GM12892 (cell line): ENCODE measurements at places on chromosomes 3 and 15.

DNA sequence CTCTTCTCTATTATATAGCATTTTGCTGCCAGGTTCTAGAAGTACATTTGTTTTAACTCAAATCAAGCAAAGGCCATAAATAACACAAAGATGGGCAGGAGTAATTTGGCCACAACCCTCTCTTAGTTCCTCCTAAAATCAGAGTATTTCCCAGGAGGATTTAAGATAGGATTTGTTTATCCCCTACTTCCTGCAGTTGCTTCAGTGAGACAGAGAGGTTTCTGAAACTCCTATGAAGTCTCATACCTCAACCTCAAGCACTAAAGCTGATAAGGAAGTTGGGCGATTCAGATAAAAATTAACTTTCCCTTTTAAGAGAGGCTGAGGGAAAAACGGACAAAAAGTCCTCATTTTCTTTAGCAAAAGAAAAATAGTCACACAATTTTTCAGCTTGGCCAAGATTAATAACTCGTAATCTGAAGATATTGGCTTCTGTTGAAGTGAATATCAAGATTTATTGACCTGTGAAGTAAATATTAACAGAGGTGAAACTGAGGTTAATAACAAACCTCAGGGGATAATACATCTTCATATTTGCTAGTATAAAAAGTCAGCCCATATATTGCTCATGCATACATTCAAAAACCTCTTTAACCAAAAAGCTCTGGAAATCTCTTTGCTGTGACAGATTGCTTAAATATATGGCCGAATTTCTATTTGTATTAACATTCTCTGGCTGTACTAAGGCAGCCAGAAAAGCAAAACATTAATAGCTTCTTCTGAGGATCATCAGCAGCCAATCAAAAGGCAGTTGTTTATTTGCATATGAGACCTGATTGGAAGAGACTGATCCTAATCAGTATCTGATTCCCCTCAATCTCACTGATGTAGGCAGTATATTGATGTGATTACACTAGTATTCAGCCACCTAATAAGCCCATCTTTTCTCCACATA, 90.6 kb upstream of the GADL1 start:
- no peak for DNase-seq

DNA sequence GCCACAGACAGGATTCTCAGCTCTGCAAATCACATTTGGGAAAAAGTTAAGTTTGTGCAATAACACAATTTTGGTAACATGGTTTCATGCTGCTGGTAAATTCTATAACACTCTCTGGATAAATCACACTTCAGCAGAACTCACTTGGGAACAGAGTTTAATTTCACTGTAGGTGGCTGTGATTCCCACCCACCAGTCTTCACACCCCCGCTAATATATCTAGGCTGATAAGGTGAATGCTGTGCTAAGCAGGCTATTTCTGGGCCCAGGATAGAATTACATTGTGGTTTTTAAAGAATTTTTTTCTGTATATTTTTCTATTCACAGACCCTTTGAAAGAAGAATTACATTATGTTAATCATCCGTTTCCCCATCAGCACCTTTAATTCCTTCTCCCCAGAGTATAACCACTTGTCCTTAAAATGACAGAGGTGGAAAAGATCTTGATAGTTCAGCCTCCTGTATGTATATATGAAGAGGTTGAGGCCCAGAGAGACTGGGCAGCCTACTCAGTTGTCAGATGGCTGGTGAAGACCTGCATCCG, 22.9 kb downstream of the MAP2K1 start:
- no peak for DNase-seq

GRCh38 chr15:89513284-89513683, 16.9 kb upstream of the RHCG start:
- no peak for DNase-seq

DNA sequence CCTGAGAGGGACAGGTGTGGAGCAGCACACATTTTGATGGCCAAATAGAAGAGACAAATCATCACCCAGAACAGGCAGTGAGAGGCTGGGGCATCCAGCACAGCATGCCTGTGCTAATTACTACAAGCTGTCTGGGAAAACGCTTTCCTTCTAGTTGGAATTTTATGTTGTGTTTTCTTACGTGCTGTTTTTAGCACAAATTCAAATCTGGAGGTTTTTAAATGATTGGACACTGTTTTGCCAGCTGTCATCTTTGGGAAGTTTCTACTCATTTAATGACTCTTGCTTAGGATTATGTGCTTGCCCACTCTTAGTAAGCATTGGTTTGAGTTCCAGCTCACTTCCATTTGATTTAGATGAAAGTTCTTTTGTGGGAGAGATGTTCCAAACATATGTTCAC, 43.5 kb downstream of the EAF1 start:
- DNase-seq: no peak

GRCh38 chr3:124619887-124620599, 110.2 kb upstream of the UMPS start:
- no peak for DNase-seq

GRCh38 chr3:84825817-84826216, 133.0 kb upstream of the CADM2 start:
- no peak for DNase-seq

GRCh38 chr3:119628816-119629445, 31.2 kb downstream of the PLA1A start:
- DNase-seq: no peak

GRCh38 chr15:44882499-44882968, 74.0 kb upstream of the TERB2 start:
- no peak for DNase-seq

- no peak for DNase-seq
Measured at GRCh38 chr3:125477701-125478100, 42.3 kb downstream of the SNX4 start.

DNA sequence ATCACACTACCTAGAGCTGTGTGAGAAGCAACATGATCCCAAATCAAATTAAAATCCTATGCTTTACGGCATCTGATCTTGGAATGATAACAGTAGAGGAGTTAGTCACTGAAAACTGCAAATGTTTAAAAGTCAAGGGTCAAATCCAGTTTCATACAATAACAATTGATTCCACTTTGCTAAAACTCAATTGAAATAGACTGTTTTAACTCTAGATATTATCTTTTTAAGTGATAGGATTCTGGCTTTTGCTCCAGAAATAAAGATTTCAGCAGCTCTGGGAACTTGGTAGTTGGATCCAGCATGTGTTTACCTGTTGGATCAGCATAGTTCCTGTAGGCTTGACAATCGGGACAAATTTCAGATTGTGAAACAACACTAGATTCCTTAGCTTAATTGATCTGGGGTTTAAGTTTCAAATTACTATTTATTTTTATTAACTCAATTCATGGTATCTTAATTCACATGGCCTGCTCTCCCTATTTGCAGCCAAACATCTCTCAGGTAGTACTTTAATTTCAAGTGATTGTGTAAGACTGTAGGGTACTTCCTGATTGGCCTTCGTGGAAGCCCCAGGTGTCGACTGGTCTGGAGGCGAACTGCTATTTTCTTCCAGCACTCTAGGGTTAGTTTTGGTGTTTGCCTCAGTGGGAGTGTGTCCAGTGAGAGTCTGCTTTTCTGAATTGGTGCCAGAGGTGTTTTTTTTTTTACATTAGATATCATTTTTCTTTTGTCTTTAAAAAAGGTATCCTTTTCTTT, 16.6 kb downstream of the NFKBIZ start:
- DNase-seq: no peak

DNA sequence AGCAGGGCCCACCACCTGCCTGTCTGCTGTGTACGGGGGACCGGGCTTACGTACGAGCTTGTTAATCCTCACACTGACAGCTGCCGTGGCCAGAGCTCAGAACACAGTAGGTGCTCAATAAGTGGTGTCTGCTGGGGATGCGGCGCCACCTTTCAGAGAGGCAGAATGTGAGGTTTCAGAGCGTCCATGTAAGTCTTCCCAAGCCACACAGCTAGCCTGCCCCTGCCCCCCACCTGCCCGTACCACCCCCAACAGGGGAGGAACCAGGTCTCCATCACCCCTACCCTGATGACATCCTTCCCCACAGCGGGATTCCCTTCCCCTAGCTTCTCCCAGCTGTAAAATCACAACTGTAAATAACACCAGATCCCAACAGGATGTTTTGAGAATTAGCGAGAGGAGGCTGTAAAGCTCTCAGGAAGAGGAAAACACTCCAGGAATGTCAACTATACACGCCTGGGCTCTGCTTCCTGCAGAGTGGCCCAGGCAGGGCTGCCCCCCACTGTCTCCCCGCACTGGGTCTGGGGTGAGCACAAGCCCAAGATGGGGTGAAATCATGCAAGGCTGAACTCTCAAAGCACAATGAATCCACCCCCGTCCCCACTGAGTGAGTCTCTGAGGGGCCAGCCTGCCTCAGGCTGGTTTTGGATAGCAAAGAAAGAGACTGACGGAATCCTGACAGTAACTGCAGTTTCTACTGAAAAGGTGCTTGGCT, 250.1 kb upstream of the LYSMD4 start:
- DNase-seq: no peak

- DNase-seq: no peak
Measured at GRCh38 chr3:108595321-108595720, 5.8 kb downstream of the DZIP3 start.

- DNase-seq: no peak
Measured at GRCh38 chr3:140723576-140723975, 45.7 kb downstream of the TRIM42 start.

DNA sequence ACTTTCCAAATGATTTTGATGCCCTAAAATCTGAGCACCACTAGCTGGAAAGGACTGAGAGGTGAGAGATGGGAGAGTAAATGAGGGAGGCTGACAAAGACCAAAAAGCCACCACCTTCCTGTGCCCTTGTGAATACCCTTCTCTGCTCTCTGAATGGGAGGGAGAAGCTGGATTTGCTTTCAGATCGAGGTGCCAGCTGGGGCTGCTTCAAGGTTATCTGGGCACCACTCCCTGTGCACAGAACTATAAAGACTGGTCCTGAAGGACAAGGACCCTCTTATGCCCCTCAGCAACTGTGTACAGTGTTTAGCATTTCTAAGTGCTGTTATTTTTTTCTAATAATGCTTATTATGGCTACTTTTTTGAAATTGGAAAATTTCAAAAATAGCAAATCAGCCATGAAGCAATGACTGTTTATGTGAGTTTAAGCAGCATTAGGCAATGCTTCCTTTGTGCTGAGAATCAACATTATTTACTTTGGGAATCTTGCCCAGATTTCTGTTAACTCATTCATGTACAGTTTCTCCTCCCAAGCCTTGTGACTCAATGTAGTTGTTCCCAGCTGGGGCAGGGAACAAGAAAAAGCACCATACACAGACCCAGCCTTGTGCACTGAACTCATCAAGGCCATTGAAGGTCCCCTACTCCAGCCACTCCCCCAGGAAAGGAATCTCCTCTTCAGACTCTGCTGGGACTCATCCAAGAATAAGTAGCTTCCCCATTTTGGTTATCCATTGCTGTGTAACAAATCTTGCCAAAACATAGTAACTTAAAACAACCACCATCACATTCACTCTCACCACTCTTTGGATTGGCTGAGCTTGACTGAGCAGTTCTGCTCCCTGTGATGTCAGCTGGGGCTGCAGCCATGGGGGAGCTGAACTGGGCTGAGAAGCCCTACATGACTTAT, 37.3 kb upstream of the CDV3 start:
- no peak for DNase-seq

DNA sequence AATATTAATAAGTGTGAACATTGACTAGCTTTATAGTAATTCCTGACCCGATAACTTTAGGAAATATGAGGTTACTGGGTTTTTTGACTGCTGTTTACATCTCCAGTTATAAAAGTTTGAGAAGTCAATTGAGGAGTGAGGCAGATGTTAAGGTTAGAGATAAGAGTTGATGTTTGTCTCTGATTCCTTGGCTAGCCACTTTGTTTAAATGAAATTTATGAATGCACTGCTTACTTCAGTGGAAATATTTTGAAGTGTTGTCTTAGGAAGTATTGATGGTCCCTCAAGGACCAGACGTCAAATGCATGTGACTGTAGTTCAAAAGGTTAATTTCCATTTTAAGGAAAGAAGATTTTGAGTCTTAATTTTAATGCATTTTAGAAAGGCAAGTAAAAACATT, 41.7 kb downstream of the MAP2K5 start:
- no peak for DNase-seq

DNA sequence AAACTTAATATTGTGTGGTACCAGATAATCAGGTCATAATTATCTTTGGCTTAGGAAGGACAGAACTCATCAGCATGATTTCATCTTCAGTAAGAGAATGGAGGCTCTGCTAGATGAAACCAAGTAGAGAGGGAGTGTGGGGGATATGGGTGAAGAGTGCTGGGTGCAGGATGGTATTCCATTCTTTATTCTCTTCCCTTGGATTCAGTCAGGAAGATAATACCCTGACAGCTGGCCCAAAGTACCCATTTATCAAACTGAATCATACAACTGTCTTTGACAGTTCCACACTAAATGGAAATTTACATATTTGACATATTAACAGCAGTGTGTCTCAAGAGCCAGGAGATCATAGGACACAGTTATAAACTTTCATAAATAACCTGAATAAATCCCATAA, 44.7 kb downstream of the GOLIM4 start:
- DNase-seq: no peak

- no peak for DNase-seq
Measured at GRCh38 chr3:196546537-196546936, 21.8 kb downstream of the WDR53 start.

DNA sequence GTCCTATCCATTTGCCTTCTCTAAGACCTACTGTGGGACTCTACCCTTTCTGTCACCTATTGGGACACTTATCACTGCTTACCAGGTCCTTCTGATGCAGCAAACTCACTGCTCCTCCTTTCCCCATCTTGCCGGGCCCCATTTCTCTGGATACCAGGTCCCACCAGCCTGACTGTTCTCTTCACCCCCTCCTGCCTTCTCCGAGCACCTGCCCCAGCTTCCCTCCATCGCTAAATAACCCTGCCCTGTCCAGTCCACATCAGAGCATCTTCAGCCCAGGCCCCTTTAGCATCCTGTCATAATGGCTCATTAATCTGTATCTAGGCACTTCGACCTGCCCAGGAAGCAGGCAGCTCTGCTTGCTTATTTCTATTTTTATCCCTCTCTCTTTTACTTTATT, 74.7 kb downstream of the CRYGS start:
- DNase-seq: no peak

DNA sequence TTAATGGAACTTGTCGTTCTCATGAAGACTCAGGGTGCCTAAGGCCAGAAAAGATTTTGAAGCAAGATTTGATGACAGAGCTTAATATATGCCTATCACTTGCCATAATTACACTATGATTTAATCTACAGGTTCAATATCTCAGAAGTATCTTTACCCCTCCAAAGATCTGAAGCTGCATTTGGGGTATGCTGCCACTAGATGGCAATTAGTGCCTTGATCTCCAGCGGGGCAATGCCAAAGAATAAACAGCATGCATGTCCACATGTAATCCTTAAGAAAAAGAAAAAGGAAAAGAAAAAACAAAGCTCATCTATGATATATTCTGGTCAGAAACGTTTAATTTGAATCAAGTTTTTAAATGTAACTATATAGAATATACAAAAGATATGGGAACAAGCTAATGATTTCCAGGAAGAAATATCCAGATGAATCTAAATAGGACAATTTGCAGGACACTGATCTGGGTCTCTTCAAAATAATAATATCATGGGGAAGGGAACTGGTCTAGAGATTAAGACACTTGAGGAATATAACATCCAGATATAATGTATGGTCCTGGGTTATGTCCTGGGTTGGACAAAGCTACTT, 55.0 kb upstream of the SOX14 start:
- no peak for DNase-seq

GRCh38 chr3:172052405-172052804, 13.0 kb downstream of the FNDC3B start:
- DNase-seq: no peak
